Stimulated activated CD4-positive, alpha-beta T cell treated with anti-CD3 and anti-CD28 coated beads, Interleukin-4, amount 100 ng/mL, for 1 hour (primary cell): ENCODE measurements at places on chromosomes 1 and 21.

GRCh38 chr1:178492341-178492740, 4.4 kb downstream of the CLEC20A start:
- no peak for DNase-seq

DNA sequence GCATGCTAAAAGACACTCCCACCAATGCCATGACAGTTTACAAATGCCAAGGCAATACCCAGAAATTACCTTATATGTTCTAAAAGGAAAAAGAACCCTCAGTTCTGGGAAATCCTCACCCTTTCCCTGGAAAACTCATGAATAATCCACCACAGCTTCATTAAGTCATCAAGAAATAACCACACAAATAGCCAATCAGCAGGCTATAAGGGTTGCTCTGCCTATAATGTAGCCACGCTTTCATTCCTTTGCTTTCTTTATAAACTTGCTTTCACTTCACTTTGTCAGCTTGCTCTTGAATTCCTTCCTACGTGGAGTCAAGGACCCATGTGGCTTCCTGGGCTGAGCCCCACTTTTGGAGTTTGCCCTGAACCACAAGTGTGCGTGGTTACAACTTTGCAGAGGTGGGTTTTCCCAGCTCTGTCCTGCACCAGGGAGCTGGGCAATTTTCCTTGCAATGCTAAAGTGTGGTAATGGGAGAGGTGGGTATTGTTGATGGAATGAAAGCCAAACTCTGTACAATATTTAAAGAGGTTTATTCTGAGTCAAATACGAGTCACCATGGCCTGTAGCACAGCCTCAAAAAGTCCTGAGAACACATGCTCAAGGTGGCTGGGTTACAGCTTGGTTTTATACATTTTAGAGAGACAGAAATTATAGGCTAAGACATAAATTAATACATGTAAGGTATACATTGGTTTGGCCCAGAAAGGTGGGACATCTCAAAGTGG, 42.2 kb upstream of the COG2 start:
- DNase-seq: no peak

- no peak for DNase-seq
Observed at GRCh38 chr1:224438989-224439388, 4.4 kb upstream of the WDR26 start.

DNA sequence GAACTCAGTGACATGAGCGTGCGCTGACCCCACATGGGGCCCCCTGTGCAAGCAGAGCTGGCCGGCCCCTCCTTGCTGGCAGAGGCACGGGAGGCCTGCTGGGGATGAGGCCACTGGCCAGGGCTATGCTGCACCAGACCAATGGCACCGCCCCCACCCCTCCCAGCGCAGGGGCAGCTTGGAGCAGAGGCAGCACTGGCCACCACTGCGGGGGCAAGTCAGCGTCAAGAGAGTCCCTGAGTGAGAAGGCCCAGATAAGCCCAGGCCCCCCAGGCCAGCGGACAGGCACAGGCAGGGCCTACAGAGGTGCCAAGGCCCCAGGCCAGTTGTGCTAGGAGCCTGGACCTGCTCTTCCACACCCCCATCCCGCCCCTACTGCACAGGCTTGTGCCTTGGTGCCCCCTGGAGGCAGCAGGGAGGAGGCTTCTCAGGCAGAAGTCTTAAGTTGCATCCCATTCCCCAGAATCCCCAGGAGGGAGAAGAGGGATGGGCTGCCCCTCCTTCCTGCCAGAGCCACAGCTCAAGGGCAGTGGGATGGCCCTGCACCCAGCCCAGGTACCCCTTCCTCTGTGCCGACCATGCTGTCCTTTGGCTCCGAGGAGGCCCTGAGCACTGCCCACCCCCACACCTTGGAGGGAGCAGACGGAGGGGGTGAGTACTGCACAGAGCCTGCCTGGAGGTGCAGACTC, 35.8 kb downstream of the EPHX1 start:
- DNase-seq: peak; percentile 41

DNA sequence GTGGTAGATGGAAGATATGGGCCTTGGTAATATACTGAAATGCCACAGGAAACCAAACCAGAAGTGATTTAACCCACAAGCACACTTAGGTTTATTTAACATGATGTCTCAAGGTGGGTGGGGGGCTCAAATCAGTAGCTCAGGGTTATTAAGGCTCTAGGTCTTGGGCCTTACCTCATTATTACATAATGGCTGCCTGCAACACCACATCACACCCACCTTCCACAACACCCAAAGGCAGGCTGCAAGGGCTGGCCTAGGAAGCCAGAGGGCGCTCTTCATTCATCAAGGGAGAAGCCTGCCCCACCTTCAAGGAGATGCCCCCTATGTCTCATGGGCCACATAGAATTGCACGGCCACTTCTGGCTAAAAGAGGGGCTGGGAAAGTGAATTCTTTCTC, 6.0 kb downstream of the TFF1 start:
- DNase-seq: no peak

DNA sequence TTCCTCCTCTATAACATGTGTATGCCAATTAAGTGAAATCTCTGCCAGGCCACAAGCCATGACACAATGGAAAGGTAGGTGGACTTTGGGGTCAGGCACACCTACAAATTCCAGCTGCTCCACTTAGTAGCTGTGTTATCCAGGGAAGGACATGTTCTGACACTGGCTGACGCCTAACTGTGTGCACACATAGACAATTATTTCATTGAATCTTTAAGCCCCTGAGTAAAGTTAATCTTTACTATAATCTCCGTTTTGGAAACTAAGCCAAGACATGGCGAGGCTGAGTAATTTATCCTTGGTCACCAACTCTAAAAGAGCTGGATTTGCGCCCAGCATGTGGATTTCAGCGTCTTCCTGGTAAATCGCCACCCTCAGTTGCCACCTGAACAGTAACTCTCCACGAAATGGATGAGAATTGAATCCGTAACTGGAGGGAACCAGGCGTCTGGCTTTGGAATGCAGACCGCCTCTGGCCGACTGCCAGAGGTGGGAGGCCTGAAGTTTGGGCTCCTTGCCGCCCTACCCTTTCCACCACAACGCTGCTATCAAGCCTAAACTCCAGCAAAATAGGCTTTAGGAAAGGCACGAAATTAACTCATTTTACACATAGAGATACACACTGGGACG, 888 bp upstream of the SNRPE start:
- no peak for DNase-seq

- DNase-seq: no peak
Observed at GRCh38 chr1:169161496-169162194, 55.2 kb downstream of the ATP1B1 start.
